ENCODE measurements at places on chromosomes 12 and 14.

DNA sequence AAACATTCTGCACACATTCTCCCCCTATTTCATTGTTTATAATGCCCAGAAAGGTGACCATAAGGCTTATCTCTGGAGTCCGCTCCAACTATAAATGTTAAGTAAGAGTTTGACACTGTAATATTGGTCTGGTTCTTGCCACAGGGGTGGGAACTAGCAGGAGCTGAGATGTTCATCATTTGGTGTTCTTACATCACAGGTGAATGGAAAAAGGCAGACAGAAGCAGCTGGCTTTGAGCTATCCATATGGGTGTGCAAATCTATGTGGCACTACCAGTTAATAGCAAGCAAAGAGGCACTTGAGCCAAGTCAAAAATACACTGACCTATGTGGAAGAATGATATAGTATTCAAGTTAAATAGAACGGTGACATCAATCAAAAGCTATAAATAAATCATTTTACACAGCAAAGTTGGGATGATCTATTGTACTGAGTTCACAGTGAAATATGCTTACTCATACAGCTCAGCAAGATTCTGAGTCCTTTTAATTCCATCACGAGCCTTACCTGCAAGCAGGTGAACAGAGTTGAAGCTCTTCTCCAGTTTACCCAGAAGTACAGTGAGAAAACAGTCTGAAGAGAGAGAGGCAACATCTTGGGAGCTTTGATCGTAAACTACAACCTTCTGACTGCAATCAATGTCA lies 43.2 kb downstream of the DUSP16 start:
- DNase-seq, result no peak

DNA sequence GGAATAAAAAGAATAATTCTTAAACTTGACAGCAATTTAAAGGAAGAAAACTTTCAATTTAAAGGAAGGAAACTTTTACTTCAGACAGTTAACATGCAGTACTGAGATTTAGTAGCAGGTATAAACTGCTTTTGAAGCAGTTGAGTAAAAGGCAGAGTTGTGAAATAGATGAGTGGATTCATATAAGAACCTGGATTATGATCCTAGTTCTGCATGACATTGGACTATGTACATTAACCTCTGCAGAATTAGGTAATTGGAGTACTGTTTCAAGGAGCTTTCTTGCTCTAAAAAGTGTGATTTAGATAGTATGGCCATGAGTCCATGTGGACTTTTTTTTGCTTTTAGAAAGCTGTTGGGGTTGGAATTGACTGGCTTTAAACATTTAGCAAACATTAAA lies 29.7 kb downstream of the ATP2A2 start:
- DNase-seq, result no peak

GRCh38 chr14:24921903-24922302 lies 128.0 kb downstream of the STXBP6 start:
- DNase-seq, result no peak

- peak; percentile 78 for DNase-seq
These were observed 49.5 kb downstream of the BEGAIN start for GRCh38 chr14:100537446-100538350.

- no peak for DNase-seq
These were observed 1.6 kb downstream of the GSG1 start for GRCh38 chr12:13101821-13102375.

DNA sequence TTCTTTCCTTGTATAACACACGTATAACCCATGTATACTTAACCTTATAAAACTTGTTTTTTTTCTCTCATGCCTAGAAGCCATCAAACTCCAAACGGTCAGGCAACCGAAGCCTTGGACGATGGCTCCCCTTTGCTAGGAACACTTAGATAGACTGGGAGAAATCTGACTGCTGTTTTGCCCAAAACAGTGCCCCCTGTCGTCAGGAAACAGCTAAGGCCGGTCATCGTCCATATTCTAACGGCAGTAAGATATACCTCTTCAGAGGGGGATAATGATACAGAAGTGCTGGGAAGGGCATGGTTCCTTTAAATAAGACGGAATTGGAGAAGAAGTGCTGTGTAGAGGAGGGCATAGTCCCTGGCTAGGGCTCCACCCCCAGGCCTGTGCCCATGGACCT lies 130.5 kb downstream of the SLC41A2 start:
- no peak for DNase-seq

- DNase-seq, result no peak
These were observed 85.9 kb downstream of the CCDC88C start for GRCh38 chr14:91331721-91332120.

DNA sequence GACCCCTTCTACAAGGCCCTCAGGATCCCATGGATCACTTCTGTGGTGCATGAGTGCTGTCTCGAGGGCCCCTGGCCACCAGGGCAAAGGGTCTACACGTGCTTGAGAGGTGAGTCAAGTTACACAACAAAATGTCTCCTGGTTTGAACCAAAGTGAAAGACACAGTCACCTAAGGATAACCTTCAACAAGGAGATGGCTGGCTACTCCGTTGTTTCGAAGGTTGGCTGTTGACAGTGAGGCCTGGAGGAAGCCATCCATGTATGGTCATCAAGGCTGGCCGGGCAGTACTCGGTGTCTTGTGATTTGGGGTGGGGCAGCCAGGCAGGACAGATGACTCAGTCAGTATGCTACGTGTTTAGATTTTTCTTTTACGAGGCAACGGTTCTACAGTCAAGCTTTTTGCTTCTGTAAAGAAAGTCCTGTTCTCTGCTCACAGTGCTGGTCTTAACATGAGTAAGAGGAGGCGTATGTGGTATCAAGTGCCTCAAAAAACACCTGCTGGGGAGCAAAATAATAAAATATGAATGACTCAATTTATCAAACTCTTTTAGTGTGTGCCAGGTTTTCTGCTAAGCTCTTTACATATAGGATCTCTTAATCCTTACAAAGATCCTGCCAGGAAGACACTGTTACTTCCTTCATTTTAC lies 18.0 kb upstream of the NT5DC3 start:
- DNase-seq, result no peak

GRCh38 chr14:55336162-55336561 lies 64.9 kb downstream of the FBXO34 start:
- no peak for DNase-seq
